ENCODE measurements at places on chromosomes 6 and 20.

- no peak for DNase-seq
- H3K36me3 ChIP-seq = no peaks in the 10 kb centered on the region
- H3K4me3 ChIP-seq = no peak overlapping the region
- no peaks in the 10 kb centered on the region for H3K27me3 ChIP-seq
- H3K27ac ChIP-seq = no peak overlapping the region
Observed at GRCh38 chr6:155939253-155939652, 483.6 kb upstream of the NOX3 start.

- no peak overlapping the region for H3K27ac ChIP-seq
- H3K4me1 ChIP-seq = peaks cover 2% of the 10 kb centered on the region
- no peaks in the 10 kb centered on the region for H3K36me3 ChIP-seq
Observed at GRCh38 chr6:122401104-122401503, 1.7 kb downstream of the HSF2 start.

GRCh38 chr20:23644164-23644563 is 6.4 kb upstream of the CST3 start:
- H3K27me3 ChIP-seq = no peaks in the 10 kb centered on the region
- H3K27ac ChIP-seq = no peak overlapping the region
- no peak overlapping the region for H3K4me3 ChIP-seq
- H3K4me1 ChIP-seq = no peaks in the 10 kb centered on the region

GRCh38 chr6:55875400-55875799 is at the start of gene BMP5:
TSS of gene BMP5 (minus strand) at chr6:55875590. CDS start at chr6:55874865, 725 bp downstream.
- H3K27ac ChIP-seq = no peak within 1 kb of the TSS
- no peak within 1 kb of the TSS for H3K4me3 ChIP-seq
- DNase-seq = no peak
- H3K4me1 ChIP-seq = no peaks in the 10 kb centered on the region
- H3K36me3 ChIP-seq = no peaks in the 10 kb centered on the region
- H3K27me3 ChIP-seq = no peaks in the 10 kb centered on the region

- H3K27me3 ChIP-seq = no peaks in the 10 kb centered on the region
- H3K4me1 ChIP-seq = peaks cover 3% of the 10 kb centered on the region
- no peaks in the 10 kb centered on the region for H3K36me3 ChIP-seq
- no peak overlapping the region for H3K4me3 ChIP-seq
- no peak overlapping the region for H3K27ac ChIP-seq
- no peak for DNase-seq
Observed at GRCh38 chr6:104325341-104326172, 534.2 kb downstream of the HACE1 start.

- no peaks in the 10 kb centered on the region for H3K27me3 ChIP-seq
- no peaks in the 10 kb centered on the region for H3K4me1 ChIP-seq
- no peak for DNase-seq
- H3K27ac ChIP-seq = no peak overlapping the region
Observed at GRCh38 chr20:20202768-20203167, 150.4 kb downstream of the CFAP61 start.

DNA sequence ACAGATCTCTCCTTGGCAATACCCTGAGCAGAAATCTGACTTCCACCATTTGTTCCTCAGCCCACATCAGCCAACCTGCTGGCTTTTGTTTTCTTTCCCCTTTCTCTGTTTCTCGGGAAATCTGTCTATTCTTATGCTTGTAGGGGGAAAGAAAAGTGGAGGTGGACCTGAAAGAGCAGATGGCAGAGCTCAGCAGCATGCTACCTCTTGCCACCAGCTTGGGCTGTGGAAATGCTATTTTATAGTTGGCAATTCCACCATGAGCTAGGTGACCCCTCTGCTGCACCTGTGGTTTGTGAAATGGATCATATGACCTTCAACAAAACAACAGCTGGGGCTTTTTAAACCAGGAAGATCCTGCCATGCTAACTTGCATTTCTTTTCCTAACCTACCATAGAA is 6.8 kb upstream of the SPATS1 start:
- DNase-seq = no peak
- H3K27ac ChIP-seq = no peak overlapping the region
- H3K4me3 ChIP-seq = no peak overlapping the region
- no peaks in the 10 kb centered on the region for H3K36me3 ChIP-seq

GRCh38 chr6:107764684-107765460 is 59.2 kb downstream of the SCML4 start:
- no peaks in the 10 kb centered on the region for H3K36me3 ChIP-seq
- no peaks in the 10 kb centered on the region for H3K27me3 ChIP-seq
- H3K27ac ChIP-seq = no peak overlapping the region
- H3K4me1 ChIP-seq = no peaks in the 10 kb centered on the region

DNA sequence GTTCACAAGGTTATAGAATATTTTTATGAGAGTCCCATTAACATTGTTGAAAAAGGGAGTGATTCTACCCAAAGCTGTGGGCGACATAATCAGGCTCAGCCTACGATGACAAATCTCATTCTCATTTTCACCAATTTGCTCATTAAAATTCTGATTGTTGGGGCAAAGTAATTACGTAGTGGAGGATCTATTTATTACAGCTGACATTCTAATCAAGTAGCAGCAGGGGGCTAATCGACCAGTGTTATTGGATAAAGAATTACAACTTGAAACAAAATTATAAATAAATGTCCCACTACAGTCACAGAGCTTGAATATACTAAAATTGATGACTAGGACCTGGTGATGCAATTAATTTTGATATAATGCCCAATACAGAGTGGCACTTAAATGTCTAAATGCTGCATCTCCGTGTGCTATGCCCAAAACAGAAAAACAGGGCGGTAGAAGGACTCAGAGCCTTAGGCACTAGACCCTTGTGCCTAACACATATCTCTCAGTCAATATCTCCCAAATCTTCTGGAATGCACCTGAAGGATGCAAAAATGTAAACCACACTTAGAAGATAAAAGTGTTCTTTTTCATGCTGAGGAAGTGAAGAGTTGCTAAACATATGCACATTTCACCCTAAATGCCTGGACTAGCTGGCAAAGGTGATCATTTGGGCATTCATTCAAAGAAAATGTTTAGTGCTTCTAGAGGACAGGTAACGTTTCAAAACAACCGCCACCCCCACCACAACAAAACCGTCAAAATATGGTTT is 88.3 kb downstream of the CD24 start:
- no peaks in the 10 kb centered on the region for H3K36me3 ChIP-seq
- no peaks in the 10 kb centered on the region for H3K27me3 ChIP-seq
- no peaks in the 10 kb centered on the region for H3K4me1 ChIP-seq
- no peak overlapping the region for H3K4me3 ChIP-seq
- H3K27ac ChIP-seq = no peak overlapping the region

DNA sequence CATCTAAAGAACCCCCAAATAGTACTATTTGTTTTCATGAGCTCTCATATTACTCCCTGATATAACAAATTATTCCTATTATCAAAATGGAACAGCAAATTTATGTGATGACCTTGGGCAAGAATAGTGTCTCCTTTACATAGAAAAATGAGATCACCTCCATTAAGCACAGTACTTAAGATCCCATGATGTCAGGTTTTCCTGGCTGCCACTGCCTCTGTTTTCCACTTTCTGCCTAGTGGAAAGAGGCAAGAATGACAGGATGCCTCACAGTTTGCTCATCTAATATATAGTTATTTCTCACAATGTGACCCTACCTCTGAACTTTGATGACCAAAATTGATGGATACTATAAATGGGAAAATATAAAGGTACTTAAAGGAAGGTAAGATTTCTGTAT is 260.1 kb upstream of the SGK1 start:
- no peaks in the 10 kb centered on the region for H3K4me1 ChIP-seq
- no peaks in the 10 kb centered on the region for H3K36me3 ChIP-seq
- H3K27ac ChIP-seq = no peak overlapping the region
- DNase-seq = no peak
- H3K4me3 ChIP-seq = no peak overlapping the region

- no peaks in the 10 kb centered on the region for H3K4me1 ChIP-seq
- peaks cover 8% of the 10 kb centered on the region for H3K36me3 ChIP-seq
- H3K4me3 ChIP-seq = no peak overlapping the region
- no peaks in the 10 kb centered on the region for H3K27me3 ChIP-seq
- DNase-seq = no peak
- no peak overlapping the region for H3K27ac ChIP-seq
Observed at GRCh38 chr6:15495375-15495901, 167.4 kb downstream of the DTNBP1 start.

DNA sequence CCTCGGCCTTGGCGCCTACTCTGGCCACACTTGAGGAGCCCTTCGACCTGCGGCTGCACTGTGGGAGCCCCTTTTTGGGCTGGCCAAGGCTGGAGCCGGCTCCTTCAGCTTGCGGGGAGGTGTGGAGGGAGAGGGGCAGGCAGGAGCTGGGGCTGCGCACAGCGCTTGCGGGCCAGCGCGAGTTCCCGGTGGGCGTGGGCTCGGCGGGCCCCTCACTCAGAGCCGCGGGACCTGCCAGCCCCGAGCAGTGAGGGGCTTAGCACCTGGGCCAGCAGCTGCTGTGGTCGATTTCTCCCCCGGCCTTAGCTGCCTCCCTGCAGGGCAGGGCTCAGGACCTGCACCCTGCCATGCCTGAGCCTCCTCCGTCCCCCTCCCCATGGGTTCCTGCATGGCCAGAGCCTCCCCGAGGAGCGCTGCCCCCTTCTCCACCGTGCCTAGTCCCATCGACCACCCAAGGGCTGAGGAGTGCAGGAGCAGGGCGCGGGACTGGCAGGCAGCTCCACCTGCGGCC is 136.8 kb downstream of the EPHA7 start:
- no peaks in the 10 kb centered on the region for H3K27me3 ChIP-seq
- no peak for DNase-seq
- no peaks in the 10 kb centered on the region for H3K36me3 ChIP-seq
- no peak overlapping the region for H3K4me3 ChIP-seq
- H3K27ac ChIP-seq = no peak overlapping the region

DNA sequence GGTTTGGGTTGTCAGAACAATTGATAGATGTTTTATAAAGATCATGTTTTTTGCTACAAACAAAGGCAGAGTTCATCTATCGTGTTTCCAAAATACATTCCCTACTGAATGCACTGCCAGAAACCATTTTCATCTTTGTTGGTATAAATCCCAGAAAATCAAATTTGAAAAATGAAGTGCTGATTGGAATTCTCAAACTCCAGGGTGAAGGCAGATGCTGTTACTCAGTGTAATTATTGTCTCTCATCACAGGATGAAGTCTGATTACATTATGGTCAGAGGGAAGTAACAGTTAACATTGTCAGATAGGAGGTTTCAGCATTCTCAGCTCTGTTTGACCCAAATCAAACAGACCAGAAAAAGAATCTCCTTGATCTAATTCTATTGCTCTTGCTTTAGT is 198.4 kb upstream of the KCNK16 start:
- H3K36me3 ChIP-seq = no peaks in the 10 kb centered on the region
- no peak for DNase-seq
- H3K27me3 ChIP-seq = no peaks in the 10 kb centered on the region
- no peak overlapping the region for H3K4me3 ChIP-seq

DNA sequence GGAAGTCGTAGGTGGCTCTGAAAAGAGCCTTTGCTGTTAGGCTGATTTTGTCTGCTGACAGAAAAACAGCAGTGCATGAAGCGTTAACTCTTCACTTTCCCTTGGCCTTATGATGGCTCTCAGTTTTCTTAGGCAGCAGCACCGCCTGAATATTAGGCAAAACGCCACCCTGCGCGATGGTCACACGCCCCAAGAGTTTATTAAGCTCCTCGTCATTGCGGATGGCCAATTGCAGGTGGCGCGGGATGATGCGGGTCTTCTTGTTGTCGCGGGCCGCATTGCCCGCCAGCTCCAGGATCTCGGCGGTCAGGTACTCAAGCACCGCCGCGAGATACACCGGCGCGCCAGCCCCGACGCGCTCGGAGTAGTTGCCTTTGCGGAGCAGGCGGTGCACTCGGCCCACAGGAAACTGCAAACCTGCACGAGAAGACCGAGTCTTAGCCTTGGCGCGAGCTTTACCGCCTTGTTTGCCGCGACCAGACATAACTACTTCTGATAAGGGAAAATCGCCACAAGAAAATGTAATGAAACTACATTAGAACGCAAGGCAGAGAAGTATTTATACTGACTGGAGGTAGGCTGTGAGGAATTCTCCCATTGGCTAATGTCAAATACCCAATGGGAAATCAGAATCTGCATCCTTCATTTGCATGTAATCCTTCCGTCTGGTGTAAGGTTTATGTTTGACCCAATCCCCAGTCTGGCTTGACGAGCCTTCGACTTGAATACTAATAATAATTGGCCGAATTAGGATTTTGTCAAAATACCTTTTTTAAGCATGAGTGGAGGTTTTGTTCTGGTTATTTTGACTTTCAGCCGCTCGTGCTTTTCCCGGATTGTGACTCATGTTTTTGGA is 53.9 kb upstream of the HFE start:
- H3K27me3 ChIP-seq = no peaks in the 10 kb centered on the region
- no peaks in the 10 kb centered on the region for H3K36me3 ChIP-seq
- peak overlapping the region; percentile 92 for H3K27ac ChIP-seq

DNA sequence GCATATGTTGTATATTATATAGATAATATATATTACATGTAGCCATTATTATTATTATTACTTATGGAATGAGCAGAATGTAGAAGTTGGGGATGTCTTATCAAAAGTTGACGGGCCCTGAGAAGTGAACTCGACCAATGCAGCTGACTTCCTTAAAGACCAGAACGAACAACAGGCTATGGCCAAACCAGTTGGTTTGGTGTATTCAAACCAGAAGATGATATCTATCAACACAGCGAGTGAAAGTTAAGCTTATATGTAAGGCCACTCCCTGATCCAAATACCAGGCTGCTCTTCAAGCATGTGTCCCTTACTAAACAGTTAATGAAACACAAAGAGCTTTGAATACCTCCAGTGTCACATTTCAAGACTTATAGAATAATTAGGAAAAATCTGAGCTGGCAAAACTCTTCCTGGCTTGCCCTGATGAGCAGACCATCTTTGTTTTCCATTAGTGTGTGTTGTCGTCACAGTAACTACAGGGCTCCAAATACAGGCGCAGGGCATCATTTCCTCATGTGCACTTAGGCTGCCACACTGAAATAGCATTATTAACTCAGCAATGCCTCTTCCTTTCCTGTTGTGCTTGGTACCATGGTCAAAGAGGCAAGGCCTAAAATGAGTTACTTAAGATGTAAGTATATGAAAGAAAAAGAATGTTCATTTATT is 6.6 kb downstream of the FILIP1 start:
- H3K27ac ChIP-seq = peak overlapping the region; percentile 86
- peak overlapping the region; percentile 62 for H3K4me3 ChIP-seq
- DNase-seq = no peak

DNA sequence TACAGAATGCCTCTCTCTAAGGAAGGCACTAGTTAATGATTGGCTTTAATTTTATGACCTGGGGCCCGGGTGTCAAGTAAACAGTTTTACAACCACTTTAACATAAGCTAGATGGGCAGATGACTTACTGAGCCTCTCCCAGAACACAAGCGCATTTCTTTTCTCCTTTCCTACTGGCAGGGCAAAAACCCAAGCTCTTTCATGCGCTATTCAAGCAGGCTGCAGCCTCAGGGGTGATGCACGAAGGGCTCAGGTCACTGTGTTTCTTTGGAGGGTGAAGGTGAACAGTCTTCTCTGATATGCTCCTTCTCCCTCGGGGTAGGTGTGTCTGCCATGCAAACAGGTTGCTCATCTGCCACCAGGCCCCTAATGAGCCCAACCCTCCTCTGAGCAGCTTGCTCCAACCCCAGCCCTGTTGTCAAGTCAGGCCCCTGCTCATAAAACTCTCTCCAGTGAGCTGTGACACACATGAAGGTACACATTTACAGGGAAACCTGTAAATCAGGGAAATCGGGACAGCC is 73.5 kb upstream of the CDH4 start:
- no peak for DNase-seq
- no peak overlapping the region for H3K27ac ChIP-seq
- H3K27me3 ChIP-seq = no peaks in the 10 kb centered on the region
- no peaks in the 10 kb centered on the region for H3K4me1 ChIP-seq
- no peaks in the 10 kb centered on the region for H3K36me3 ChIP-seq
- H3K4me3 ChIP-seq = no peak overlapping the region
